ENCODE measurements at places on chromosomes 12 and 14.

DNA sequence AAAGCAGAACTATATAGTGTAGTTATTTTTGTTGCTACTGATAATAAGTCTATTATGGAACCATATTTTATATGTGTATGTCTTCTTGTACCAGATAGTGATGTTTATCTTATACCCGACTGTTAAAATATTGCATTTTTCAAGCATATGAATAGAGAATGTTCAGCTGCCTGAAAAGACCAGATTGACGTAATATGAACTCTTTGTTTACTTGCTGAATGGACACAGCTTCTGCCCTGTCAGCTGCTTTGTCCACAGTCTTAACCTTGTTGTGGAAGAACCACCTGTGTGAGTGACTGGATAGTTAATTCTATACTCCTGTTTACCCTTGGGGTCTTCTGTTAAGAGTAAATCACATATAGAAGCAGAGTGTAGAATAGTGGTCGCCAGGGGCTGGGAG, 109.3 kb downstream of the LGR5 start:
- no peak for DNase-seq

- no peak for DNase-seq
Measured at GRCh38 chr12:2068653-2069052, 15.9 kb downstream of the CACNA1C start.

- no peak for DNase-seq
Measured at GRCh38 chr14:105562713-105563346, 36.4 kb downstream of the TMEM121 start.

GRCh38 chr12:102680304-102680703, 199.9 kb upstream of the IGF1 start:
- DNase-seq: no peak

- DNase-seq: no peak
Measured at GRCh38 chr14:94123868-94124267, 5.5 kb downstream of the IFI27L2 start.

GRCh38 chr12:121391619-121392324, 8.1 kb upstream of the RNF34 start:
- peak; percentile 70 for DNase-seq

DNA sequence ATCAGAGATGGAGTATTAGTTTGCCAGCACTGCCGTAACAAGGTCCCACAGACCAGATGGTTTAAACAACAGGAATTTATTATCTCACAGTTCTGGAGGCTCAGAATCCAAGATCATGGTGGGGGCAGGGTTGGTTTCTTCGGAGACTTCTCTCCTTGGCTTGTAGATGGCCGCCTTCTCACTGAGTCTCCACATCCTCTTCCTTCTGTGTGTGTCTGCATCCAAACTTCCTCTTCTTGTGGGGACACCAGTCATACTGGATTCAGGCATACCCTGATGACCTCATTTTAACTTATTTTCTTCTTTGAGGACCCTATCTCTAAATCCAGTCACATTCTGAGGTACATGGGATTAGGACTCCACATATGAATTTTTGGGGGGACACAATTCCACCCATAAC, 455.5 kb downstream of the RGS6 start:
- DNase-seq: no peak

GRCh38 chr14:57732463-57733285, 133.2 kb downstream of the SLC35F4 start:
- peak; percentile 67 for DNase-seq

DNA sequence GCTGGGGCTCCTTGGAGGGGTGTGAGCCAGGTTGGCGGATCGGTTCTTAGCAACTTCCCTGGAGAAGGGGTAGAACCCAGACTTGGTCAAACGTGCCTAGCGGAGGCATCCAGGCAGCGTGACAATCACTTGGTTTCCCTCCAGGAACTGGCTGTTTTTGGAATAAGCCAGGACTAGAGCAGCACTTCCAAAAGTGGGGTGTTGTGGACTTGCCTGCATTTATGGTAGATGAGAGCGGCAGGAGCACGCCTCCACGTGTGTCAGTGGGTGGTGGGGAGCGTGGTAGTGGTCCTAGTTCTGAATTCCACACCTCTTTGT, 2.8 kb downstream of the PRMT8 start:
- no peak for DNase-seq

- no peak for DNase-seq
Measured at GRCh38 chr12:130286741-130287440, 50.8 kb upstream of the PIWIL1 start.

DNA sequence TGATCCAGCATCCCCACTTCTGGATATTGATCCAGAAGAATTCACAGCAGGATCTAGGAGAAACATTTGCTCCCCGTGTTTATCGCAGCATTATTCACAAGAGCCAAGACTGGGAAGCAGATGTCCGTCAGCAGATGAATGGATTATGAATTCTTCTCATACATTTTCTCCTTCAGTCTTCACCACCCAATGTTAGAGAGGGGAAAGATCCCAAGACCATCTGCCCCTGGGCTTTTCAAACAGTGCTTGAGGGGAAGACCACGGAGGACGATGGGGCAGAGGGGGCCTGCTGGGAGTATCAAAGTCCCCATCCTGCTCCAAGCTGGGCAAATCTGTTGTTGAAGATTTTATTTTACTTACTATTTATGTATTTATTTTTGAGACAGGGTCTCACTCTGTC, 41.1 kb downstream of the SERPINA3 start:
- no peak for DNase-seq

DNA sequence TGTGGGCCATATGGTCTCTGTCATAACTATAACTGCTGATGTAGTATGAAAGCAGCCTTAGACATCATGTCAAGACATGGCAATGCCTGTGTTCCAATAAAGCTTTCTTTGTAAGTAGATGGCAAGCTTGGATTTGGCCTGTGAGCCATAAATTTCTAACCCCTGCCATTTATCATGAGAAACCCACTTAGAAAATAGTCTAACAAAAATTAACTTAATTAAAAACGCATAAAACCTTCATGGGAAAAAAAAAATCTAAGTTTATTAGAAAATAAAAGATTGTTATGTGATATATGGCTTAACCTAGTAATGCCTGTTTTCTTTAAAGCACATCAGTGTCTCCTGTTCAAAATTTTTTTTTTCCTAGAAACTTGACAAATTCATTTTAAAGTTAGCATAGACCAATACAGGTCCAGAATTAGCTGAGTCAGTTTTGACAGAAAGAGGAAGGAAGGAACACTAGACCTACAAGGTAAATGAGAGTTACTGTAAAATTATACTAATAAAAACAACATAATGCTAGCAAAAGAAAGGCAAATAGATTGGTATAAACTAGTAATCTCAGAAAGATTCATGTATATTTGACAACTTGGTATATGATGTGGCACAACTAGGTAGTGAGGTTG, 68.2 kb downstream of the USP15 start:
- DNase-seq: no peak

DNA sequence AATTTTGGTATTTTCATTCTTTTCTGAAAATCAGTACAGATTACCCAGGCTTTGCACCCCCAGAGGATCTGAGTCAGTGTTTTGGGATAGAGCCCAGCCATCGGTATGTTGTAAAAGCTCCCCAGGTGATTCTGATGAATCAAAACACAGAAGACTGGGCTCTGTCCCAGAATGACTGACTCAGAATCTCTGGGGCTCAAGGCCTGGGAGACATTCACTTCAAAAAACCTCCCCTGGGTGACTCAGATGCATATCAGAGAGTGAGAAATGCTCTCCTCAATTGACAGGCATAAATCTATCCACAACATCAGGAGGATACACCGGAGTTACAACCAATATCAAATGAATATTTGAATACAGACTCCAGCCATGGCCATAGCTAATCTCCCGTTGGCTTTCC, 32.6 kb downstream of the SLC35F4 start:
- DNase-seq: peak; percentile 98

GRCh38 chr12:110223777-110224378, 57.2 kb upstream of the ATP2A2 start:
- peak; percentile 28 for DNase-seq

GRCh38 chr12:77122236-77122635, 56.9 kb upstream of the E2F7 start:
- DNase-seq: peak; percentile 98

DNA sequence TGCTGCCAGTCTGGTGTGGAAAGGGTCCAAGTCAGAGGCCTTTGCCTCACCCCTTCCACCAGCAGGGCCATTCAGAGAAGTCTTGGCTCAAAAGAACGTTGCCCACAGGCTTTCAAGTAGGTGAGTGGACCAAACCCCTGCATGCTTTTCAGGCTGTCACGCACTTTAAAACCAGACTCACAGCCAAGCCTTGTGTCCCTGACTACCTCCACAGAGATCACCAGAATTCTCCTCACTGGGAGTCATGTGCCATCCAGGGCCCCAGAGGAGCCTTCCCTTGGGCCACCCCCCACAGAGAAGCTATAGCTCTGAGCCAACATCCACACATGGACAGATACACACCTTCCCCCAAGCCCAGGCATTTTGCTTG, 283.1 kb downstream of the DPF3 start:
- DNase-seq: peak; percentile 34

GRCh38 chr12:19856389-19856788, 417.1 kb downstream of the AEBP2 start:
- DNase-seq: no peak

GRCh38 chr14:32109676-32110547, 32.8 kb downstream of the ARHGAP5 start:
- DNase-seq: peak; percentile 90

- peak; percentile 14 for DNase-seq
Measured at GRCh38 chr14:70254476-70254961, 65.8 kb upstream of the SLC8A3 start.

GRCh38 chr12:110667671-110668070, 21.2 kb downstream of the HVCN1 start:
- no peak for DNase-seq

DNA sequence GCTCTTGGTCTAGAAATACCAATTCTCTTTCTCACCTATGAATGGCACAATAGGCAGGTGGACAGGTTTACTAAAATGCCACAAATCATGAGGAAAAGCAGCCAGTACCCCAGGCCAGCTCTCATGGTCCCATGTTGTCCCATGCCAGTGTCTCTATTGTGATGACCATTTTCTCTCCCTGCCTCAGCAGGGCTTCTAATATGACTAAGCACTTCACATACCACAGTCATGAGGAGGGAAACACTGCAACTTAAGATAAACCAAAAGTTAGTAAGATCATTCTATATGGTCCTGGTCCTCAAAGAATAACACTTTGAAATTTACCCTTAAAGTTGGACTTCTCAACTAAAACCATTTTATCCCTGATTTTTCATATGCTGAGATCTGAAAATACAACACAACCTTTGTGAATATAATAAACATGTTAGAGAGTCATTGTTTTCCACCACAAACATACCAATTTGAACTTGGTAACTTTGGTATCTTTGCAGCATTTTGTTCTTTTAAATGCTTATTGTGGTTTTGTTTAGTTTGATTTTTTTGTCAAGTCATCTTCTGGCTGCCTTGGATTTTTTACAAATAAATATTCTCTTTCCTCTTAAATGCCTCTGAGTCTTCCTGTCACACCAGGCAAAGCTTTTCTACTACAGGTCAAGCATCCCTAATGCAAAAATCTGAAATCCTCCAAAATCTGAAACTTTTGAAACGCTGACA, 3.6 kb downstream of the TTC5 start:
- DNase-seq: peak; percentile 10

- DNase-seq: no peak
Measured at GRCh38 chr12:118288174-118288573, 84.5 kb downstream of the TAOK3 start.

DNA sequence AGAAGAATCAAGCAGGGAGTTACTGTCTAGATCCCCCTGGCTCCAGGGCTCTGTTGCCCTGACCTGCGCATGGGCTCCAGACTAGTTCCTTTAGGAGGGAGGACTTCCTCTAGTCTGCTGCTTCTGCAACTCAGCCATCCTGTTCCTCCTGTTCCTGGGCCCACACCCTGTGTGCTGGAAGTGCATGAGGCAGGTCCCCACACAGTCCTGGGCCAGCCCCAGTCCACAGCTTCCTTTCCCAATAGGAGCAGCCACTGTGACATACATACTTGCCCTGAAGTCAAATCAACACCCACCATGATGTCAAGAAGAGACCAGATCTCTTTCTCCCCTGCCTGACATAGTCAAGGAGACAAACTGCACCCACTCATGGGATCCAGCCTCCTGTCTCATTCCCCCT, 1.3 kb downstream of the SDR9C7 start:
- DNase-seq: no peak

DNA sequence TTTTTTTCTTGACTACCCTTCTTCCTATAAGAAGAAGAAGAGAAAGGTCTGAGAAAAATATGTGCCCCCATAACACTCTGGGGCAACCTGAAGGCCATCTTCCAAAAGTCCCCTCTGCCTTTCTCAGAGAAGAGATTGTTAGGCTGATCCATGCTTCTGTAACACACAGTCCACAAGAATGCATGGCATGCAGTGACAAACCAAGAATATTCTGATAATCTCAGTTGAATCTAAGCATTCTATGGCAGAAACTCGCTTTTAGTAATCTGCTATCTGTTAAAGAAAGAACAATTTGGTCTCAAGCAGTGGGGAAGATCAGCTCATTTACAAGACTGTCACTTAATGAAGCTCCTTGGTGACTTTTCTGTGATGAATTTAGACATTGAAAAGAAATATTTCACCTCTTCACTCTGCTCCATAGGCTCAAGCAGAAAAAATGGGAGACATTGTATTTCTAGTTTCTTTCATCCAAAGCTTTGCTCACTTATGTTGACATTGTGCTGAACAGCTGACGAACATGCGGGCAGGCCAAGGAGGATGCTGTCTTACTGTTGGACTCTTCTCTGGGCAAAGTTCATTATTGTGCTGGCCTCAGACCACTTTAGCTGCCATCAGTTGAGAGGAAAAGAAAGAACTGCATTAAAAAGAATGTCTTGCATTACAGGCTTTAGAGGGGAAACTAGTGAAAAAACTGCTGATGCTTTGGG, 957.1 kb downstream of the DIO2 start:
- peak; percentile 69 for DNase-seq

GRCh38 chr14:67816326-67817002, at the start of gene ZFYVE26:
Gene ZFYVE26, minus strand, starts transcription at chr14:67816590. Its CDS starts 627 bp downstream, at chr14:67815963.
- DNase-seq: peak; percentile 94

- no peak for DNase-seq
Measured at GRCh38 chr12:92185052-92185451, 39.4 kb upstream of the BTG1 start.

DNA sequence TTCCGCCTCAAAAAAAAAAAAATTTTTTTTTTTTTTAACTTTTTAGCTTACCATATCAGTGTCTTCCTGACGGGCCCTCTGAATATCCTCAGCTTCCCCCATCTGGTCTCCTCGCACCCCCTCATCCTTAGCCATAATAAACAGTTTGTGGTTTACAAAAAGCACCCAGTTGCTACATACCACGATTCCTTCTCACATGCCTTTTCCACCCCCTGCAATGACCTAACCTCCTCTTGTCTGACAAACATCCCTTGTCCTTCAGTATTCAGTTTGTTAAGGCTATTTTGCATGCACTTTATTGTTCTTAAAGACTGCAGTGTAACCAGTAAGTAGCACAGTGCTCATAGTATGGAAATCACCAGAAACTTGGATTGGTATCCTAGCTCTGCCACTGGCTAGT, 88.5 kb downstream of the PPM1H start:
- DNase-seq: peak; percentile 65

GRCh38 chr12:120835657-120836056, 68.5 kb downstream of the SPPL3 start:
- no peak for DNase-seq

- DNase-seq: no peak
Measured at GRCh38 chr14:91586410-91586809, 76.3 kb upstream of the PPP4R3A start.

Data from fibroblast of skin of abdomen (primary cell).